ENCODE measurements at places on chromosomes 1 and 21.

GRCh38 chr1:151988405-151988923 lies 5.2 kb downstream of the S100A10 start:
- DNase-seq: no peak

DNA sequence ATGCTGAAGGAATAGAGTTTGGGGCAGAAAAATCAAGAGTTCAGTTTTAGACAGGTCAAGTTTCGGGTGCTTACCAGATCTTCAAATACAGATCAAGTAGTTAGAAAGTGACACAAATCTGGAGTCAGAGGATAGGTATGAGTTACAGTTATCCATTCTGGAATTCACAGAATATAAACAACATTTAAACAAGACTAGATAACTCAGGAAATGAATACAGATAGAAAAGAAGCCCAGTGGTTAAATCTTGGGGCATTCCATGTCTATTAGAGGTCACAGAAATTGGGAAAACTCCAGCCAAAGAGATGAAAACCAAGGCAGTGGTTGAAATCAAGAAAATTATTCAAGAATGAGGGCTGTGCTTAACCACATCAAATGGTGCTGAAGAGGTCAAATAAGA lies 187.0 kb upstream of the HP1BP3 start:
- DNase-seq: no peak

DNA sequence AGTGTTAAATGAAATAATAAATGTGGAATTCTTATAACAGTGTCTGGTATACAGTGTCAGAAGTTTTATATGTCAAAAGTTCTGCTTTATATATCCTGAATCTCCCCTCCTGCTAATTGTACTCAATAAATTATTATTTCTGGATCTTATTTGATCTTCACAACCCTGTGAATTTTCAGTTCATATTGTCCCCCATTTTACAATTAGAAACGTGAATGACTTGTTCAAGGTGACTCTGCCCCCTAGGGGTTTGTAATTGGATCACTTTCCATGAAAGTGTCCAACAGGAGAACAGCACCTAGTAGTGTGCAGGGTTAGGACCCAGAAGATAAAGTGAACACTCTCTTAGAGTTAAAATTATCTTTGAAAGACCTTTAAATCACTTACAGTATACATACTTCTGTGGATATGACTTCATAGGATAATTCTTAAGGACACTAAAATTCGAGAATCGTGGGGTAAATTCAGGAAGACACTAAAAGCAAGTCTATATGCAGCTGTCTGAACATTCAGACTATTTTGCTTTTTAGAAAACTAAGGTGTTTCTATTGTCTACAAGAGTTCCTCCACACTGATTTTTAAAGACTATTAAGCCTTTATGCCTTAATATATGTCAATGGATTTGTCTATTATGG lies 4.5 kb upstream of the DDR2 start:
- DNase-seq: no peak

DNA sequence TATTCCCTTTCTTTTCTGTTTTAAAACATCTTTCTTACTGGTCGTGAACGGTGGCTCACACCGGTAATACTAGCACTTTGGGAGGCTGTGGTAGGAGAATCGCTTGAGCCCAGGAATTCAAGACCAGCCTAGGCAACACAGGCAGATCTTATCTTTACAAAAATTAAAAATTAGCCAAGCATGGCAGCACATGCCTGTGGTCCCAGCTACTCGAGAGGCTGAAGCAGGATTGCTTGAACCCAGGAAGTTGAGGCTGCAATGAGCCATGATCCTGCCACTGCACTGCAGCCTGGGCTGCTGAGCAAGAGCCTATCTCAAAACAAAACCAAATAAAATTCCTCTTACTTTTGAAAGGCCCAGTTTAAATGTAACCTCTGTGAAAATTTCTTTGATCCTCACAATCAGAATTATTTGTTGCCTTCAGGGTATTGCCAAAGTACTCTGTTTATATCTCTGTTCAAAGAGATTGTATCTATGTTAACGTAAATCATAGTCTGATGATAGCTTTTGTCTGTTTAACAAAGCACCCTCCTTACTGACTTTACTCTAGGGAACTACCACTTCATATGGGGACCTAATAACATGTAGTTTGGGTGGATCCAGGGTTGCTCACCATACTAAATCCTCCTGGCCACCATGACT lies 71.6 kb downstream of the RERE start:
- DNase-seq: no peak

DNA sequence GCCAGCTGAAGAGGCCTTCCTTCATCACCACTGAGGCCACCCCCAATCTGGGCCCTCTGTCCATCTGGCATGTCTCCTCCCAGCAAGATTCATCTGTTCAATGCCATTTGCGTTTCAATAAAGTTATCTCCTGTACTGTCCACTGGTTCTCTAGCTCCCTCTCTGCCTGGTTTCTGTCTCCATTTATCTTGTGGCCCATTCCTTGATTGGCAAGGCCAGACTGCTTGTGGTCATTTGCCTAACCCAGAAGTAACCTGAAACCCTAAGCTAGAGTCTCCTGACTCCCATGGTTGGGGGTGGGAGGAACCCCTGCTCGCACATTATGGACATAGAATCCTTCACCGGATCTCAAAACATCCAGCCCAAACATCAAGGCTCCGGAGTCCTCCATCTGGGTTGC lies 2.1 kb upstream of the IPO9 start:
- DNase-seq: no peak

DNA sequence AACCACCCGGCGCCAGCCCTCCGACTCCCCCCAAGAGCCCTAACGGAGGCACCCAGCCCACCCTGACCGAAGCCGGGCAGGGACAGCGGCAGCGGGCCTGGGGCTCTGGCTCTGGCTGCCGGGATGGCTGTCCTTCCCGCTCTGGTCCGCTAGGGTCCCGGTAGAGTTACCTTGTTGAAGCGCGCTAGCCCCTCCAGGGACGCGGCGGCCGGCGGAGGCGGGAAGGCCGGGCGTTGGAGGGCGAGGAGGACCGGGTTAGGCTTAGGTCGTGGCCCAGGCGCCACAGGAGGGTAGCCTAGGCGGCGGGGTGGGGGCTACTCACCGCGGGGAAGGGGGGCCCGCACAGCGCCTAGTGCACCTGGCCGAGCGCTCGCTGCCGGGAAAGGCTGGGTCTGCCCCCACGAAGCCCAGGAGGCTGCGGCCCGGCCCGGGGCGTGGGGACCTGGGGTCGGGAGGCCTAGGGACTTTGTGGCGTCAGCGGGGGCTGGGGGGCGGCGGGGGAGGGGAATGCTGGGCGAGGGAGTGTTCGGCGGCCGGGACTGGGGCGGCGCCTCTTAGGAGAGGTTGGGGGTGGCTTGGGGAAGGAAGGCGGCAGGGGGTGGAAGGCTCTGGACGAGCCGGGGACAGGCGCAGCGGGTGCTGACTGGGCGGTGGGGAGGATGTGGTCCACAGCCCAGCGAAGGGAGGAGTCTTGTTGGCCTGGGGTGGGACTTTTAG lies at the start of gene TRIM17:
Gene TRIM17 (minus strand): TSS at position 645 of the 717 bp plus-strand sequence. CDS start 1,789 bp downstream, outside the sequence.
- no peak for DNase-seq

DNA sequence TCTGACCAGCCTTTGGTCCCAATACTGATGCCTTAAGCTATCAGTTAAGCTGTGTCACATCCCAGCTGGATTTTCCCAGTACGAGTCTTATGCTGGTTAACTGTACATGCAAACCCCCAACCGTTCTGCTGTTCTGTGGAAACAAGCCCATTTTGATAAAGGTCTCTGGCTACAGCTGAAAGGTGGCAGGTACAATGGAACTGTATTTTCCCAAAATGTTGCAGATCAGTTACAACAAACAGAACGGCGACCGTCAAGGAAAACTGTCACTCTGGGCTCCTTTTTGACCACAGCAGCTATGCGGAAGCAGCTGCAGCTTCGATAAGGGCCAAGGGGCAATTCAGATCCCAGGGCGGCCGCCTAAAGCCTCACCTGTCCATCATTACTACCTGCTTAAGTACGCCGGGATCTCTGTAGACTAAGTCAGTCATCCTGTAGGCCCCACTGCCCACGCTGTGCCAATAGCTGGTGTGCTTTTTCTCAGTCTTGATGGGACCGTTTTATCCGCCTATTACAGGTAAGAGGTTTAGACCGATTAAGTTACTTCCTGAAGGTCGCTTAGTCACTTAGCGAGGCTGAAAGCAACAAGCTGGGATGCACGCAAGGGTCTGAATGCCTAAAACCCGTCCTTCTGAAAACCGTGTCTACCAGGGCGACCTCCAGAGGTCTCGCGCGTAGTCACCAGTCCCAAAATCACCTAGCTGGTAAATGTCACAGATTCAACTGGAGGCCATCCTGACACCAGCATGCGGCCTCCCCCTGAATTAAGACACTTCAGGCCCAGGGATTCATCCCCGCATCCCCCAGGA lies 11.1 kb upstream of the RAB42 start:
- no peak for DNase-seq

- DNase-seq: no peak
Observed at GRCh38 chr1:20381045-20381641, 90.5 kb downstream of the VWA5B1 start.
